LNCaP clone FGC (cell line): ENCODE measurements at places on chromosomes 11 and 22.

- no peak for DNase-seq
Measured at GRCh38 chr11:1049071-1049405, 12.5 kb upstream of the MUC6 start.

DNA sequence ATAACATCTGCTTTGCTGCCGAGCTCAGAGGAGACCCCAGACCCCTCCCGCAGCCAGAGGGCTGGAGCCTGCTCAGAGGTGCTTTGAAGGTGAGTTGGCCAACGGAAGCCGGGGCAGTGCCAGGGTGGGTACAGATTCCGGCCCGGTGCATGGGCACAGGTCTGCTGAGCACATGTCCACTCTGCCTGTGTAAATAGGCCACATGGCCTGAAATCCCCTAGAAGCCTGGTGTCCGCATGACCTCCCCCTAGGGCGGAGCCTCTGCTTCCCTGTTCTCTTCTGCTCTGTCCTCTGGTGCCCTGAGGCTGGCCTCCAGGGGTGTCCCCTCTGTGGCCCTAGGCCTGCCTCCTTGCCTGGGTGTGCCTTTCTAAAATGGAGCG is 19.6 kb upstream of the TXNRD2 start:
- DNase-seq: no peak

DNA sequence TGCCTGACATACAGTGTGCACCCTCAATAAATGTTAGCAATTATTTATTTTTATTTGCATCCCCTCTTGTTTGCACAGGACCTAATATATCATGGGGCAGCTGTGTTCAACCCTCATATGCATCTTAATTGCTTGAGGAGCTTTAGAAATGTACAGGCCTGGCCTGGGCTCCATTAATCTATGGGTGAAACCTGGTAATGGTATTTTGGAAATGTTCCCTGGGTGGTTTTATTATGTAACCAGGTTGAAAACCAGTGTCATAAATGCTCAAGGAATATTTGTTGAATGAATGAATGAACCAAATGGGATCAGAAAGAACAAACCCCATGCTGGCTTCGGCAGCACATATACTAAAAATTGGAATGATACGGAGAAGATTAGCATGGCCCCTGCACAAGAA is 84.0 kb upstream of the PICALM start:
- no peak for DNase-seq

DNA sequence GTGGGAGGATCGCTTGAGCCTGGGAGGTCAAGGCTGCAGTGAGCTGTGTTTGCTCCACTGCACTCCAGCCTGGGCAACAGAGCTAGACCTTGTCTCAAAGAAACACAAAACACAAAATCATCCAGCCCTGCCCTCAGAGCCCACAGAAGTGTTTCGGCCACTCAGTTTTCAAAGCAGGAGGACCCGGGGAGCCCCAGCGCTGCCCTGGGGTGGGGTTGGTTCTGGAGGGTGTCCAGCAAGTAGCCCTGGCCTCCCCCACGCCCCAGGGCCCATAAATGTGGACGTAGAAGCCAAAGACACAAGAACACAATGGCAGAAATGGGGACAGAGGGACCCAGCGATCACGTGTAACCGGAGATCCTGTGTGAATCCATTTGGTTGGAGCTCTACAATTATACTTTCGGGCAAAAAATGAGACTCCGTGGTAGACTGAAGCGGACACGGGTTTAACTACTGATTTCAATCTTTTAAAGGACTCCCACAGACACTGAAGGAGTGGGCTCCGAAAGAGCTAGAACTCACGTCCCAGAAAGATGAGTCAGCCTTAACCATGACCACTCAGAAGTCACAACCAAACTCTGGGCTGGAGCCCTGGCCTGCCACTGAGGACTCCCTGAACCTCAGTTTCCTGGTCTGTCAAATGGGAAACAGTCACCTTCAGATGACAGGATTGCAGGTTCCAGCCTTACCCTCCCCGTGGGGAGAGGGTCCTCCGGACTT is 9.0 kb upstream of the CYTH4 start:
- no peak for DNase-seq

GRCh38 chr11:132062541-132062940 is 692.1 kb downstream of the NTM start:
- no peak for DNase-seq

DNA sequence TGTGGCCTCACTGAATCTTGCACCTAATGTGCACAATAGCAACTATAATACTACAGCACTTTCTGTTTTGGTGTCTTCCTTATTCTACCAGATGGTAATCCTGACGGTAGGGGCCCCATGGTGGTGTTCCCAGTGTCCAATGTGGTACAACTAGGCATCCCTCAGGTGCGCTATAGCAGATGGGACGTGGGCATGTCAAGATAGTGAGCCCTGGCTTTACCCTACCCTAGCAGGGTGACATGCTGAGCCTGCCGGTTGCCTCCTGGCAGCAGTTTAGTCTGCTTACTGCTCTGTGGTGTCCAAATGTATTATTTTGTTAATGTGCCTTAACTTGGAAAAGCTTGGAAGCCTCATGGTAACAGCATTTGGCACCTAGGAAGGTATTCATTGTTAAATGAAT is 19.2 kb downstream of the ACO2 start:
- DNase-seq: no peak

GRCh38 chr11:129815596-129816461 is at the start of gene TMEM45B:
Gene TMEM45B (plus strand): TSS chr11:129815848. CDS start chr11:129852483, 36,635 bp downstream.
- no peak for DNase-seq

GRCh38 chr22:44030051-44030701 is 6.1 kb downstream of the PARVB start:
- no peak for DNase-seq

DNA sequence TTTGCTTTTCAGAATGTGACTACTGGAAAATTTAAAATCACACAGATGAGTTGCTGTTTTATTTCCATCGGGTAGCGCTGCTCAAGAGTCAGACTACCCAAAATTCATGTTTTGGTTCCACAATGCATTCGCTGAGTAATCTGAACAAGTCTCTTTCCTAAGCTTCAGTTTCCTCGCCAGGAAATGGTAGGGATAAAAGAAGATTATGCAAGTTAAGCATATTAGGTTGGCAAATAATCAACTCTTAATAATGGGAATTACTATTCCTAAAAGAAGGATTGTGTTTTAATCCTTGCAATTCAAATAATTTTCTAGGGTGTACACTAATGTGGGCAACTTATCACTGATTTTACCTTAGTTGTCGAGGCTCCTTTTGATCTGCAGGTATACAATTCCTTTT is 326.5 kb downstream of the LARGE1 start:
- DNase-seq: no peak

GRCh38 chr11:34259087-34259486 is 98.7 kb downstream of the ABTB2 start:
- no peak for DNase-seq

DNA sequence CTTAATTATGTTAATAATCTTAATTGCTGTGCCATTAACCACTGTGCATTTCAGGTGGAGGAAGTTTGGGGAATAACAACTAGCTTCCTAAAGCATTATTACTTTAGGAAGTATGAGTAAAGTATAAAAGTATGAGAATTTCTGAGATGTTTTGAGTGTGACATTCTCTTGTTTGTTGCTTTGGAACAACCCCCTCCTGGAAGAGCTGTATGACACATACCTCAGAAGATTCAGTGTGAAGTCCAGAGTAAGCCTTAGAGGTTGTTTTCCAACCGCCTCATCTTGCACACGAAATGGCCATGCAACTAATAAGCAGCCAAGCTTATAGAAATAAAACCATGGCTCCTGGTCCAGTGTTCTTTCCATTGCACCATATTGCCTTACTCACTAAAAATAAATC is 21.7 kb downstream of the CCDC81 start:
- DNase-seq: no peak

- no peak for DNase-seq
Measured at GRCh38 chr11:94563176-94563847, 3.9 kb upstream of the PIWIL4 start.

DNA sequence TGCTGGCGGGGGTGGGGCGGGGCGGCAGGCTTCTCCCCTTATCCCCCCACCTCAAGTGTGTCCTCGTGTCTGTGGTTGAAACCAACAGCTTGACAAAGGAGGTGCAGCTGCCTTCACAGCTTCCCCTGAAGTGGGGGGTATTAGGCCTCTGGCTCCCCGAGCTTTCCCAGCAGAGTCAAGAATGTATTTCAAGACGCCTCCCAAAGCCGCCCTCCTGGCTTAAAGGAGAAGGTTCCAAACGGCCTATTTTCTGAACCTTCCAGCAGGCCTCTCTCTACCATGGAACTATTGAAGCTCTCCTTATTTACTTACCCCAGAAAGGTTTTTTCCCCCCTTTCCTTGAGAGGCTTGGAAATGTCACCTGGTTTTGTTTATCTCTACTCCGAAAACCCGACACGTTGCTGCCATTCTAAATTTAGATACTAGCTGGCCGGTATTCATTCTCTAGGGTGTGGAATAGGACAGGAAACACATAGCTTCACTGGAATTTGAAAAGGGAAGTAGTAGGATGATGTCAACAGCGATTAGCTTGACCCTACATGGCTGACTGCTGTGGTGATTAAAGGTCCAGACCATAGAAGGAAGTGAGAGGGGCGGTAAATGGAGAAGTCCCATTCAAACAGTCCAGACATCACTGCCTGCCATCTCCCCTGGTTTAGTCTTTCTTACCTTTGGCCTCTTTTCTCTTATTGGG is 671 bp upstream of the PICALM start:
- no peak for DNase-seq

GRCh38 chr11:130380778-130381177 is 47.6 kb downstream of the ADAMTS8 start:
- DNase-seq: no peak

- DNase-seq: no peak
Measured at GRCh38 chr11:116454020-116454645, 318.7 kb downstream of the BUD13 start.

GRCh38 chr22:47615051-47615450 is 852.6 kb downstream of the TBC1D22A start:
- DNase-seq: no peak

GRCh38 chr22:37353839-37354238 is 71.5 kb downstream of the CYTH4 start:
- no peak for DNase-seq

GRCh38 chr22:23551385-23551784 is 28.7 kb downstream of the IGLL1 start:
- DNase-seq: no peak

- peak; percentile 19 for DNase-seq
Measured at GRCh38 chr11:36311926-36312595, 16.0 kb downstream of the PRR5L start.

- no peak for DNase-seq
Measured at GRCh38 chr11:79196950-79197349, 243.9 kb downstream of the TENM4 start.

- no peak for DNase-seq
Measured at GRCh38 chr11:110172468-110173065, 79.4 kb downstream of the ZC3H12C start.

DNA sequence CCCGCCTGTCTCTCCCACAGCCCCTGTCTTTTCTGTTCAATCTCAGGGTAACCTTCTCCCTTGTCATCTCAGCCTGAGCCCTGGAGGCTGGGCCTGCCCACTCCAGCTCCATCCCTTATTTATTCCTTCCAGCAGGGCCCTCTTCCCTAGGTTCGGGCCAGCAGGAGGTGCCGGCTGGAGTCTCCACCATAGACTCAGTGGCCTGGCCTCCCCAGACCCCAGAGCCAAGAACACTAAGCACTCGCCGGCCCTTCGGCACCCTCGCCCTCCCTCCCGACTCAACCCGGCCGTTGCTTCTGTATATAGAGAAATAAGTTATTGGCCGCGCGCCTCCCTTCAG is 1.4 kb upstream of the RAB1B start:
- no peak for DNase-seq

GRCh38 chr11:109510316-109510715 is 88.3 kb downstream of the C11orf87 start:
- no peak for DNase-seq

DNA sequence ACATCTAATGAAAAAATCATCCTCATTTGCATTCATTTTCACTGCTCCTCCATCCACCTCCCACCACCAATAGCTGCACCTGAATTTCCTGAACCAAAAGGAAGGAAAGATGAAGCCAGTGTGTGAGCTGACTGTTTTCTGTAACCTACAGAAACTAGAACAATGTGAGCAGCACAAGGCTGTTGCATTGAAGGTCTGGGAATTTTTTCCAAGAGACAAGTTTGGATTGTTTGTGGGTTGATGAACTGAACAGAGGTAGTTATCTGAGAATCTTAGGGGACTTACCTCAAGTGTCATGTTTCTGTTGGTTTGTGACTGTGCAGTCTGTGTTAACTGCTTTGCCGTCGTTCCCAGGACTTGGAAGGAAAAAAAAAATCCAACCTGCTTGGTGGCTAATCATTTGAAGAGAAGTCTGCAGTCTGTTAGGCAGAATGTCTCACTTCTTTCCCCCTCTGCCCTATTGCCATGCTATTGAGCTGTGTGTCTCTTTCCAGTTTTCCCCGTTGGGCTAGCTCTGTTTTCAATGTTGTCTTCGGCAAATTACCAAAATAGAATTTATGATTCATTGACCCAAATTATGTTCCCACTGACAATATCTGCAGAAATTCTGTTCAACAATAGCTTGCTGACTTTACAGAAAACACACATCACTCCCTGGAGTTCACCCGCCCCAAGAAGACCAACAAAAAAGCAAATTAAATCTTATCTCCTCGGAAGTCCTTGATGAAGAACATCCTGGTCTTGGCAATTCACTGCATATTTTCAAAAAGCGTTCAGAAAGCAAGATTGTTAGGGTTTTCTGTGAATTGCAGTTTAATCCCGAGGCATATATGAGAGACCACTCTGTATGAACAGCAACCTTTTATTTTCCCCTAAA is 76.0 kb downstream of the SC5D start:
- no peak for DNase-seq

DNA sequence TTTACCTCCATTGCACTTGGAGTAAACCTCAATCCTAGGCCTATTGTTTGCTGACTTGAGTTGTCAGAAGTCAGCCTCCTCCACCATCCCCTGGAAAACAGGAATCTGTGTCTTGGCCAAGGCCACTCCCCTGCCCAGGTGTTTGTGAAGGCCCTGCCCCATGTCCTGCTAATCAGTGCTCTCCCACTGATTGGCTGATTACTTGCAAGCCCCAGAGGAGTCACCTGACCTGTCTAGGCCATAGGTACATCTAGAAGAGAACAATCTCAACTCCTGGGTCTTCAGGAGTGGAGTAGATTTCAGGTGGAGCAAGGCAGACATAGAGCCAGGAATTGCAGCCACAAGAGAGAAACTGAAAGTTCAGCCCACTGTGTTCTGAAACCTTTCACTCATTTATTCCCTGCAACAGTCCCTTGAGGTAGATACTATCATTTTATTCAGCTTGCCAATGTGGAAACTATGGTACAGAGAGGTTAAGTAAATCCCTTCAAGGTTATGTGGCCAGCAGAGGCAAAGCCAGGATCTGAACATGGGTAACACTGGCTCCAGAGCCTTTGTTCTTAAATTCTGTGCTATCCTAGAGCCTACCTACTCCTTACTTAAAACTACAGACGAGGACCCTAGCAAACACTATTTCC is 10.4 kb downstream of the OAF start:
- DNase-seq: no peak
